Sigmoid colon (tissue), 7 donors: ENCODE measurements at places on chromosomes 16 and 17. TPM values are rescaled to one million over a fixed set of nuclear protein-coding genes. Genes with fewer than 3 reads are reported as not detected.
A peak's percentile ranks its signal among the peaks of the same experiment; 100 is the strongest.

The TBC1D3I gene
- total RNA-seq: not detected

The TIGD7 gene
- total RNA-seq: 12.8 TPM

The CALB2 gene
- 8.2 TPM for total RNA-seq

The CEP295NL gene
- 13.8 TPM for total RNA-seq

The LDHD gene
- total RNA-seq: 2.5 TPM

DNA sequence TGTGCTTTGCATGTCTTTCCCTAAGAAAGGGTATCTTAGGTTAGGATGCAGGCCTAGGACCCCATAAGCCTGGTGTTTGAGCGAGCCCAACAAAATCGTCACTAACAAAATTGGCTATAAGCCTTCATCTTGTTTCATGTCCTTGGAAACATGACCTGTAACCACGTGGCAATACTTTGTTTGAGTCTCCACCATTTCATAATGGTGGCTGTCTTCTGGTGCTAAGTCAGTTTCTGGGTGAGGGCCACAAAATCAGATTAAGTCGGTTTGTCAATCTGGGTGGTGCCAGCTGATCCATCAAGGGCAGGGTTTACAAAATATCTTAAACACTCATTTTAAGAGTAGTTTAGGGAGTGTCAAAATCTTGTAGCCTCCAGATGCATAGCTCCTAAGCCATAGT is 33.0 kb downstream of the C16orf54 start:
- H3K4me1 ChIP-seq: peaks cover 8% of the 10 kb centered on the region
- no peak overlapping the region for H3K4me3 ChIP-seq
- H3K27ac ChIP-seq: no peak overlapping the region
- no peaks in the 10 kb centered on the region for H3K27me3 ChIP-seq
- DNase-seq: no peak

GRCh38 chr16:30397056-30397455 is 1.8 kb downstream of the ZNF48 start:
- H3K27ac ChIP-seq: no peak overlapping the region
- H3K4me3 ChIP-seq: no peak overlapping the region
- no peak for DNase-seq
- H3K36me3 ChIP-seq: peaks cover 13% of the 10 kb centered on the region
- H3K4me1 ChIP-seq: peaks cover 49% of the 10 kb centered on the region

DNA sequence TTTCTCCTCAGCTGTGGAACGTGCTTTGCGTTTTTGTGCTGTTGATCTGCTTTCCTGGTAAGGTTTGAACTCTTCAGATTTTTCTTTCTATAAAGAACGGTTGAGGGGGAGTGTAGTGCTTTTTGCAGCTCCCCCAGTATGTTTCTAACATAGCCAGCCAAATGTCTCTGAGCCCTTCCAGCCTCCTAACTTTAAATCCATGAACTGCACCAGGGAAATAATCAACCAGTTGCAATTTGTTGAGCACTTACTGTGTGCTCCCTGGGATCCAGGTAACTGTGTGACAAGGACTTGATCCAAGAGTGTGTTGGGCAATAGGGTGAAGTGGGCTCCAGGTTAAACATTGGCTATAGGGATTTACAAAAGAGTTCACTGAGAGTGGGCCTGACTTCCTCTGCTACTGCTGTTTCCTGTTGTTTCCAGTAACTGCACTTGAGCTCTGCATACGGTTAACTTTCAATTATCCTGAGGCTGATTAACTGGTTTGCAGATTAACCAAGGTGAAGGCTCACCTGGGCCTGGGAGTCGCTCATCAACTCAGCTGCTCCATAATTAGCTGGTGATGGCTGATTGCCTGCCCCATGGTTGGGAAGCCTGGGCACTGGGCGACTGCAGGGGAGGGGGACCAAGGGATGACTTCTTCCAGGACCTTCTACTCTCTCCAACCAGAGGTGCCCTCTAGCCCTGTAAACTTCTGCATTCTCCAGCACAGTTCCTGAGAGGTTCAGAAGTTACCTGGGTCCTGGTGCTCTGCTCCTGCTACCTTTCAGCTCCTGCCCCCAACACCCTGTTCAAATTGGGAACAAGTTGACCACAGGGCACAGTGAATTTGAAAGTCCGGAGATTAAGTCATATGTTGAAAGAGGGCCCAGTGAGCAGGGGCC is 19.5 kb downstream of the HLF start:
- peak overlapping the region; percentile 89 for H3K27ac ChIP-seq
- no peak overlapping the region for H3K4me3 ChIP-seq
- no peak for DNase-seq
- no peaks in the 10 kb centered on the region for H3K27me3 ChIP-seq
- no peaks in the 10 kb centered on the region for H3K36me3 ChIP-seq

GRCh38 chr17:50354198-50354597 is 8.3 kb downstream of the XYLT2 start:
- no peak overlapping the region for H3K27ac ChIP-seq
- no peak overlapping the region for H3K4me3 ChIP-seq
- H3K27me3 ChIP-seq: no peaks in the 10 kb centered on the region
- H3K36me3 ChIP-seq: peaks cover 59% of the 10 kb centered on the region
- peak; percentile 54 for DNase-seq

DNA sequence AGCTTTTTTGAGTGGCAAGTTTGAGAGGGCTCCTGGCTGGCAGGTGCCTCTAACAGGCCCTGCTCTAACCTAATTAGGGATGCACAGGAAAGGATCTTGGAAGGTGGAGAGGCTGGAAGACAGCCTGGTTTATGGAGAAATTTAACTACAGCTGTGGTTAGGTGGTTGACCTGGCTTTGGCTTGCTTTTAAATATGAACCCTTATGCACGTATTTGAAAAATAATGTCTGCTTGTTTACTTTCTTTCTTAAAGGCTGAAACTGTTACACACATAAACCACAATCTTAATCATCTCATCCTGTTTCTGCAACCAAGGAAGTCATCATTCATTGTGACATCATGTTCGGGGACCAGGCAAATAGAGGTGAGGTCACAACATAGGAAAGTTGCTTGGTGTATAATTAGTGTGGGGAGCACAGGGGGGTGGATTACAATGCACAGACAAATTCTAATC is 23.1 kb upstream of the DHRS13 start:
- DNase-seq: no peak
- no peaks in the 10 kb centered on the region for H3K27me3 ChIP-seq
- H3K4me3 ChIP-seq: no peak overlapping the region
- peaks cover 14% of the 10 kb centered on the region for H3K36me3 ChIP-seq
- H3K27ac ChIP-seq: peak overlapping the region; percentile 15
- H3K4me1 ChIP-seq: peaks cover 19% of the 10 kb centered on the region

GRCh38 chr17:5121186-5121841 is 5.5 kb downstream of the USP6 start:
- H3K36me3 ChIP-seq: no peaks in the 10 kb centered on the region
- DNase-seq: peak; percentile 54
- H3K4me3 ChIP-seq: no peak overlapping the region
- no peak overlapping the region for H3K27ac ChIP-seq
- no peaks in the 10 kb centered on the region for H3K4me1 ChIP-seq

DNA sequence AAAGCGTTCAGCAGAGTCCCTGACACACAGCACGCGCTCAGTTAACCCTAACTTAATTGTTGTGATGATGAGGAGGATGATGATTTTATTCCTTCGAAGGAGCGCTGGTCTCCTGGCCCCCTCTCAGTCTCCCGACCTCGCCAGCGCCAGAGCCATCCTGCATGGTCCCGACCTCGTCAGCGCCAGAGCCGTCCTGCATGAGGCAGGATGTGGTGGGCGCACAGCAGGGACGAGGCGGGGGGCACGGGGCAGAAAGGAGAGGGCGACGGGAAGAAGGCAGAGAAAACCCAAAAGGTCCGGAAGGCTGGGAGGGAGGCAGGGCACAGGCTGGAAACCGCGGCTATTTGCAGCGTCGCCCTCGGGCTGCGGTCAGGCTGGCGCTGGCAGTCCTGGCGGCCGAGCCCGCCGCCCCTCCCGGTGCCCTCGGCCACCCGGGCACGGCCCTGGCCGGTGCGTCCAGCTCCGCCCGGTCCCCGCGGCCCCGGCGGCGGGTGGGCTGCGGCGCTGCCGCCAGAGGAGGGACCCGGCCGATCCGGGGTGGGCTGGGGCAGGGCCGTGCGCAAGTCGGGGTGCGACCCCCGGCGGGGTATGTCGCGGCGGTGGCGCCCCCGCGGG is 3.0 kb upstream of the TAC4 start:
- H3K4me3 ChIP-seq: peak overlapping the region; percentile 59
- H3K4me1 ChIP-seq: no peaks in the 10 kb centered on the region
- H3K36me3 ChIP-seq: no peaks in the 10 kb centered on the region

GRCh38 chr17:63984651-63985386 is 12.1 kb upstream of the SCN4A start:
- peak overlapping the region; percentile 72 for H3K27ac ChIP-seq
- no peak overlapping the region for H3K4me3 ChIP-seq
- no peak for DNase-seq
- H3K36me3 ChIP-seq: no peaks in the 10 kb centered on the region
- H3K4me1 ChIP-seq: peaks cover 36% of the 10 kb centered on the region

- H3K27ac ChIP-seq: no peak overlapping the region
- H3K4me3 ChIP-seq: no peak overlapping the region
- H3K36me3 ChIP-seq: no peaks in the 10 kb centered on the region
- DNase-seq: peak; percentile 1
Observed at GRCh38 chr17:153851-154250, 16.5 kb downstream of the SCGB1C2 start.

DNA sequence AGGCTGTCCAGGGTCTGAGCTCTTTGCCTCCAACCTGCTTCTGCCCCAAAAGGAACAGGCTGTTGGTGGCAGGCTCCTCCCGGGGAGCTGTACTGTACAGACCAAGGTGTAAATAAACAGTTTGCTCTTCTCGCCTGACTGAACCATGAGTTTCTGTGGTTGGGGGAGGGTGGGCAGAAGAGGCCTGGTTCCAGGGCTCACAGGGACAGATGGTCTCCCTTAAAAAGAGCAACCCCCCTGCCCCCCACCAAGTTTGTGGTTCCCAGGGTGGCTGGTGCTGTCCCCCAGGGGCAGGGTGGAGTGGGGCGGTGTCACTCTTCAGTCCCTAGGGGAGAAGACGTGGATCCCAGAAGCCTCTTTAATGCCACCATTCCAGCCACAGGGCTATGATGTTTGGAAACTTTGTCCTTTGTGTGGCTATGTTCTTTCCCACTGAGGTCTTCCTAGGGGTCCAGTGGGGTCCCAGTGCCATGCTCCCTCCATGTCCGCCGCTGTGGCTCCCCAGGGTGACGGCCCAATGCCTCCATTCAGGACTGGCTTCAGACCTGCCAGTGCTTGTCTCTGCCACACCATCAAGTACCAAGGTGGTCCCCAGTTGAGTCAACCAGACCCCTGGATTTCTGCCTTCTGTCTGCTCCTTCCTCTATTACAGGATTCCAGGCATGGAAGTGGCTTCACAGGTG is 146.7 kb downstream of the RAB11FIP4 start:
- peak overlapping the region; percentile 31 for H3K27ac ChIP-seq
- H3K36me3 ChIP-seq: no peaks in the 10 kb centered on the region
- DNase-seq: no peak

GRCh38 chr17:40349895-40350688 is 14.4 kb downstream of the GJD3 start:
- H3K27ac ChIP-seq: peak overlapping the region; percentile 97
- H3K4me1 ChIP-seq: no peaks in the 10 kb centered on the region
- no peaks in the 10 kb centered on the region for H3K27me3 ChIP-seq
- peaks cover 14% of the 10 kb centered on the region for H3K36me3 ChIP-seq
- no peak for DNase-seq

- H3K4me1 ChIP-seq: peaks cover 2% of the 10 kb centered on the region
- no peaks in the 10 kb centered on the region for H3K36me3 ChIP-seq
- H3K27ac ChIP-seq: no peak overlapping the region
- no peak overlapping the region for H3K4me3 ChIP-seq
- no peaks in the 10 kb centered on the region for H3K27me3 ChIP-seq
Observed at GRCh38 chr17:74385201-74385600, 17.9 kb downstream of the GPR142 start.
